ENCODE measurements at places on chromosomes 3 and 15. TPM values are rescaled to one million over a fixed set of nuclear protein-coding genes. Genes with fewer than 3 reads are reported as not detected.
A peak's percentile ranks its signal among the peaks of the same experiment; 100 is the strongest.

DNA sequence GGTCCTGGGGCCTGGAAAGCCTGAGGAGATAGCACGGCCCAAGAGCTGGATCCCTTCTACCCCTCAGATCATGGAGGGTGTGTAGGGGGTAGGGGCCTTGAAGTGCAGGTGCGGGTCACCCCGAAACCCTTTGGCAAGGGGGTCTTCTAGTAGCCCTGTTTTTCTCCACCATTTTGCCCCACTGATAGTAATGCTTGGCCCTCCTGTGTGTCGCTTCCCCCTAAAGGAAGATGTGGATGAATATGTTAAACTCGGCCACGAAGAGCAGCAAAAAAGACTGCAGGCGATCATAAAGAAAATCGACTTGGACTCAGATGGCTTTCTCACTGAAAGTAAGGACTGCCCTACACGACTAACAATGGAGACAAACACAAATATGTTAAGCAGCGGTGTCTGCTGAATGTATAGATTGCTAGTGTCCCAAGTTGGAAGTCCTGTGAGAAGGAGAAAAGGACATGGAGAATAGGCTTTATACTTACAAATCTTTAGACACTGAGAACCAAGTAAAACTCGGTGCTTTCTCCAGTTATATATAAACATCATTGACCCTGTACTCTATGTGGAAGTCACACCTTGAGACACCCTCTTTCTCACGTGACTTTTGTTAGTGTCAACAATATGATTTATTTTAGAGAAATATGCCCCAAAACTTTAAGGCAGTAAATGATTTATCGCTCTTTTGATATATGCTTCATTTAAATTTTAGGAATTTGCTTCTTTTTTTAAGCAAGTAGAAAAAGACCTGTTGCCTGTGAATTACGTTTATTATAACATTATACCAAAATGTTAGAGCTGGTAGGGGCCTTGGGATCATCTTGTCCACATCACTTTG lies 802 bp downstream of the RCN2 start:
- no peak for DNase-seq

The LMOD3 gene
- 117 TPM for total RNA-seq

DNA sequence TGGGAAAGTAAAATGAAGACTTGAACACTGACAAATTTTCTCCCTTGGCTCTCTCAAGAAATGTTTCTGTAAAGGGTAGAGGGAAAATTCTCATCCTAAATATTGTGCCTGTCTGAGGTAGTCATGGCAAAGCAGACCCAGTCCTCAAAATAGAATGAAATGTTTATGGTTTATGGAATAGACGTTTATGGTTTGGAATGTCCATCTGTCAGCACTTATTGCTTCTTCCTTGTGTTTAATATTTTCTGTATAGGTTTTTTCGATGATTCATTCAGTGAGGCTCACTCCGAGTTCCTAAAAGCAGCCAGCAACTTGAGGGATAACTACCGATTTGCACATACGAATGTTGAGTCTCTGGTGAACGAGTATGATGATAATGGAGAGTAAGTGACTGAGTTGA lies 13.9 kb downstream of the ELL3 start:
- DNase-seq, result no peak

GRCh38 chr15:73054417-73054953 lies 2.2 kb downstream of the NEO1 start:
- no peak for DNase-seq

- no peak for DNase-seq
Observed at GRCh38 chr15:56295433-56295832, 51.8 kb upstream of the RFX7 start.

The SPATA12 gene
- not detected for total RNA-seq

DNA sequence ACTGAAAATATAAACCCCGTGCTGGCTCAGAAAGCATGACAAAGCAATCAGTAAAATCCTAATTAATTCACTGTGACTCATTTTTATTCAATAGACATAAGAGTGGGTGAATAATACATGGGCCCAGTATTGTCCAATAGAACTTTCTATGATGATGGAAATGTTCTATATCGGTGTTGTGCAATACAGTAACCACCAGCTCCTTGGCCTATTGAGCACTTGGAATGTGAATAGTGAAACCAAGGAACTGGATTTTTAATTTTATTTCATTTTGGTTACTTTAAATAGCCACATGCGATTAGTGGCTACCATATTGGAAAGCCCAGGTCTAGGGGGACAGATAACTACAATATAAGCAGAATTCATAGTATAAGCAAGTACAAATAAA lies 69.8 kb upstream of the PPP2R3A start:
- DNase-seq, result no peak

GRCh38 chr15:56339594-56339993 lies 25.6 kb upstream of the TEX9 start:
- no peak for DNase-seq

- DNase-seq, result peak; percentile 84
Observed at GRCh38 chr3:105868431-105868741, 426 bp downstream of the CBLB start.

- no peak for DNase-seq
Observed at GRCh38 chr3:212432-212831, 15.9 kb downstream of the CHL1 start.

DNA sequence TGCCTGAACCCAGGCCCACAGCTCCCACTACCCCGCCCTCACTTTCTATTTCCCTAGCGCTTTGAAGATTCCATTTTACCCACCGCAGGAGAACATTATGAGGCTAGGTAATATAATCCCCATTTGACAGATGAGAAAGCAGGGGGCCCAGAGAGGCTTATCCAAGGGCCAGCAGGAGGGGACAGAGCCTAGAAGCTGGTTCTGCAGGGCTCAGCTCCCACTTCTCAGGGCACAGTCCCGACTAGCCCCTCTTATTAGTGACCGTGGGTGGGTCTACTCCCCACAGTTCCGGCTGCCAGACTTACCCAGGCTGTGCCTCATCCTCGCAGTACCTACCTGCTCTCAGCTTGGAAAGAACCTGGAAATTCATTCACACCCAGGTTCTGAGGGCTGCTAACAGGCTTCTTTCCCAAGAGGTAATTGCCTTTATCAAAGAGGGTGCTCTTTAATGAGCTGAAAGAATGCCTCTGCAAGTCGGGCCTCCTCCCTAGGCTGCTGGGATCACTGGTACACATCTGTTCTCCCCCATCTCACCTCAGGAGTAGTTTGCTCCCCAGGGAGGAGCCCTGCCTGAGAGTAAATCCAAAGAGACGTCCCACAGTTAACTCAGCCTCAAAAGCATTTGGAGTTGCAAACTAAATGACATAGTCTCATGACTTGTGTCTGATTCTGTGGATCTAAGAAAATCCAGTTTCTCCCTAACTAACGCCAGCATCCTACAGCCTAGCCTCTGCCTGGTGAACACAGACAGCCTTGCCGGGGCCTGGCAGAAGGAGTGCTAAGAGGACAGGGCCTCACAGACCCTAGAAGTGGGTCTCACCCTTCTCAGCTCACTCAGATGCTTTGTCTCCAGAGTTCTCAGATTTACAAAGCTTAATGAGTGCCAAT lies 125.0 kb downstream of the CHSY1 start:
- no peak for DNase-seq

- no peak for DNase-seq
Observed at GRCh38 chr3:119205685-119206084, 32.3 kb downstream of the UPK1B start.

DNA sequence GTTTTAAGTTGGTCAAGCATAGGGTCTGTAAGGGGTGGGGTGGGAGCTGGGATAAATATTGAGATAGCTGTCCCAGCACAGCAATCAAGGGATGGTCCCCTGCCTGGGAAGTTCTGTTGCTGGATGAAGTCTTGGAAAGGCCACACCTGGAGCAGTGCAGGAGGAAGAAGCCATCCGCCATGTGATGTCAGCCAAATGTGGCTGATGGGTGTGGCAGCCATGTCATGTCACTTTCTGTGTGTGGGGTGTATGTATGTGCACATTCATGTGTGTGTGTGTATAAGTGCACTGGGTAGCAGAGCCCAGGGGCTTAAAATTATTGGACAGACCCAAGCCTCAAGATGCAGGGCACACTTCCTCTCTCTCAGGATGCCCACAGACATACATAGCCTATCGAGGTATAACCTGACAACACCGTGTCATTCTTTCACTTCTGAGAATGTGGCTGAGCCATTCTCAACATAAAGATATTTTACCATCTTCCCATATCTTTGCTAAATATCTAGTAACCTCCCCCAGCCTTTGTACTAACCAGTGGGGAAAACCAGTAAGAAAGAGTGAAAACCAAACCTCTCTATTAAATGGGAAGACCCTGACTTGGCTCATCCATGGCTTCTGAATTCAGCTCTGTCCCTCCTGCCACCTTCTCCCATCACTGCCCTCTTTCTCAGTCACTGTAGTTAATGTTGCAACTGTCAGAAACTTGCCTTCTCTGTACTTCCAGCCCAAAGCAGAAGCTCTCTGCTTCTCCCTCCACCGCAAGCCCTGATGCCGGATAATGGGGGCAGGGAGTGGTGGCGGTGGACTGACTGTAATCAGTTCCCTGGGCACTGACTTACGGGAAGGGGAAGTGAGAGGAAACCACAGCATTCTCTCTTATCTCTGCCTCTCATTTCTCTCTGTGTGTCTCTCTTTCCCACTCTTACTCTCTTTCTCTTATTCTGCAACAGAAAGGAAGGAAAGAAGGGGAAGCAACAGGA lies 11.2 kb downstream of the TNFSF10 start:
- peak; percentile 94 for DNase-seq

The ITGB5 gene
- total RNA-seq, result 180 TPM

GRCh38 chr15:92803852-92804609 lies 96.1 kb upstream of the CHD2 start:
- peak; percentile 87 for DNase-seq

- no peak for DNase-seq
Observed at GRCh38 chr15:73822998-73823397, 50.4 kb upstream of the TBC1D21 start.

The DNASE1L3 gene
- total RNA-seq, result 0.67 TPM

DNA sequence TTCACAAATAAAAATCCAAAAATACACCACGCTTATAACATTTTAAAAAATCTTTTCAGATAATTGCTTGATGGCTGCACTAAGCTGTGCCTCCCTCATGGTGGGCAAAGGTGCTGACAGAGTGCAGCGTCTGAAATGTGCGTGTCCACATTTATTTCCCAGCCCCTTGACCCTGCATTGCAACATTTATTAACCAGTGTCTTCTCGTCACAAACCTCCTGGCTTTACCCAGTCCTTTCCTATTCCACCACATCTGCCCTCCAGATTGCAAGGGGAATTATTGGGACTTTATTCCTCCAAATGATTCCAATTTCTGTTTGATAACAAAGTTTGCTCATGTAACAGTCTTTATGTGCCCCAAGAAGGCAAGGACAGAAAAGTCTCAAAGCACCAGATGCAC lies 5.5 kb downstream of the RASGRP1 start:
- DNase-seq, result no peak

DNA sequence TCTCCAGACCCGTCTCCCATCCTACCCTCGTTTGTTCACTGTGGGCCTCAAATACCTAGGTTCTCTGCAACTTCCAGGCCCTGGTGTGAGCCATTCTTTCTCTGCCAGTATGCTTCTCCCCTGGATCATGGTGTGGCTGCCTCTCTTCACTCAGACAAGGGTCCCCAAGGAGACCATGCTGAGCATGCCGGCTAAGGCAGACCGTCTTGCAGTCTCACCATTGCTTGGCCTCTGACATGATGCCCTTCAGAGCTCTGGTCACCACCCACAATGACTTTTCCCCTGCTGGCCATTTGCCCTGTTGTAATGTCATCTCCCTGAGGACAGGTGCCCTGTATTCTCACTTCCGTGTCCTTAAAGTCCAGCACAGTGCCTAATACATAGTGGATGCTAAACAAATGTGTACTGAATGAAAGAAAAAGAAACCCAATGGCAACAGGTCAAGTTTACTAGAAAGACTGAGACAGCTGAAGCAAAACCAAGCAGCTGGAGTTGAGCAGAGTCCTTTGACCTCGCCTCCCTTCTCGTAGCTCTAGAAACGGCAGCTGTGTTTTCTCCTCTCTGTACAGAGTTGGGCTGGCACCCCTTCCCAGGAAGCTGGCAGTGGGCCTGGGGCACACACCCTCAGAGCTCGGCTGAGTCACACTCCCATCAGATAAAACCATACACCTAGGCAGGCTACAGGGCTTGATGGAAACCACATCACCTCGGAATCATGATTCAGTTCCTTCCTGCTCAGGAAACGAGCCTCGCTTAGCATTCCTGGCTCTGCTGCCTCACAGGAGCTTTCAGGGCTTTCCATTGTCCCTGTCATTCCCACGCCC lies 8.6 kb downstream of the TLR9 start:
- DNase-seq, result no peak

DNA sequence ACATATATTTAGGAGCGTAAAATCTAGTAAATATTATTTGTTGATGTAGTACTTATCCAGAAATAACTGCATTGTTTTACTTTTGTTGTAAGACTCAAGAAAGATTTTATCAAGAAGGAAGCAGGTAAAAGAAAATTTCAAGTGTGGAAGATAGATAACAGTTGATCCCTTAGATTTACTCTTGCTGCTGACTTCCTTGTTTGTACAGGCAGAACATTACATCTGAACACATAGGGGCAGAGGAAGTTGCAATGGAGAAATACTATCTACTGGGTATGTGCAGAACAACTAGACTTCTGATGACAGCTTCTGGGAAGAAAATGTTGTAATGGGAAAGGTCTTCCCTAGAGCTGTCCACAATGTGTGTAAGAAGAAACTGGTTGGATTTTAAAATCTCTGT lies 350.6 kb downstream of the NLGN1 start:
- DNase-seq, result no peak

The UCN2 gene
- 0.48 TPM for total RNA-seq

The RAB6B gene
- total RNA-seq, result 42.4 TPM

- DNase-seq, result no peak
Observed at GRCh38 chr3:113600418-113601182, 68.2 kb downstream of the SIDT1 start.

The STX19 gene
- total RNA-seq, result not detected

The TEX55 gene
- not detected for total RNA-seq

- peak; percentile 89 for DNase-seq
Observed at GRCh38 chr3:49903451-49904424, at the start of gene MST1R. Gene MST1R (minus strand): TSS chr3:49903873. CDS start chr3:49903609, 264 bp downstream.

DNA sequence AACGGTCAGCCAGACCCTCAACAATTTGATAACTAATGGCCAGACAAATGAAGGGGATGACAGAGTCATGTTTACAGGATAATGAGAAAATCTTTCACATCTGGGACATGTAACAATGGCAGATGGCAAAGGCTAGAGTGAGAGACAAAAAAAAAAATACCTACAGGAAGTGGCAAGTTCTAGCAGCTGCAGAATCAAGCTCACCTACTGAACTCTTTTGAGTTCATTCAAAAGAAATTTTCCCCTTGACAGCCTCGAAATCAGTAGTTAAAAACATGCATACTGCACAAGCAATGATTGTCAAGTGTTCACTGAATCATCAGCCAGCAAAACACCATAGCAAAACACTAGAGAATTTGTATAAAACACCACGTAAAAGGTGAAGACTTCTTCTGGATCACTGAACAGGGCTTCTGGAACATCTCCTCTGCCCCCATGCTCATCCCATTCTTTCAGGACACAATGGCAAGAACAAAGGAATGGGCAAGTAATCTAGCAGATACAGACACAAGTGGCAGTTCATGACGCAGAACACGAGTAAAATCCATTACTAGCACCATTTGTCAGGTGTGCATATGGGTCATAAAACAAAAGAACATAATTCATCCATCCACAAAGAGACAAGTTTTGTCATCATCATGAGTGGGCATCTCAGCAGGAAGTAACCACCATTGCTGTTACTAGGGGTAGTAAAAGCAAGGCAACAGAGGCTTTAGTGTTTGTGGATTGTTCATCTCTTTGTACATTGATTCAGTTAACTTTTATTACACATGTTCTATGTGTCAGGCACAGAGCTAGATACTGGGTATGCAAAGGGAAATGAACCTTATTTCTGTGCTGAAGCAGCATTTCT lies 13.8 kb upstream of the KCNMB2 start:
- DNase-seq, result no peak
